ENCODE measurements at places on chromosomes 6 and 20.

DNA sequence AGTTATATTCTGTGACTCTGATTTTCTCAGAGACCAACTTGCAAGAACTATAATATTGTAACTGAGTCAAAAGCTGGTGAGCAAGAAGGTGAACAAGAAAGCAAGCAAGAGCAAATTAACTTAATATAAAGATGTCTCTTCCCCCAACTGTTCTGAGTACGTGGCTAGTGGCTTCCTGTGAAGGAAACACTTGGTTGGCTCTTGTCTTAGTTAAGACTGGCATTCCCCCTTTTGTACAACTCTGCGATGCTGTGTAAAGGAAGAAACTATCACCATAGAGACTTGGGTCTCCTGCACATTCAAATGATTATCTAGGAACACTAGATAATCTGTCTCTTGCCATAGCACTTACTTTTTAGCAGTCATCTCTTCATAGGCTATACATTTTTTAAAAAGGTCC, 47.3 kb upstream of the TNFAIP3 start:
- DNase-seq, result no peak

GRCh38 chr20:49851231-49851705, 38.6 kb downstream of the SLC9A8 start:
- no peak for DNase-seq

DNA sequence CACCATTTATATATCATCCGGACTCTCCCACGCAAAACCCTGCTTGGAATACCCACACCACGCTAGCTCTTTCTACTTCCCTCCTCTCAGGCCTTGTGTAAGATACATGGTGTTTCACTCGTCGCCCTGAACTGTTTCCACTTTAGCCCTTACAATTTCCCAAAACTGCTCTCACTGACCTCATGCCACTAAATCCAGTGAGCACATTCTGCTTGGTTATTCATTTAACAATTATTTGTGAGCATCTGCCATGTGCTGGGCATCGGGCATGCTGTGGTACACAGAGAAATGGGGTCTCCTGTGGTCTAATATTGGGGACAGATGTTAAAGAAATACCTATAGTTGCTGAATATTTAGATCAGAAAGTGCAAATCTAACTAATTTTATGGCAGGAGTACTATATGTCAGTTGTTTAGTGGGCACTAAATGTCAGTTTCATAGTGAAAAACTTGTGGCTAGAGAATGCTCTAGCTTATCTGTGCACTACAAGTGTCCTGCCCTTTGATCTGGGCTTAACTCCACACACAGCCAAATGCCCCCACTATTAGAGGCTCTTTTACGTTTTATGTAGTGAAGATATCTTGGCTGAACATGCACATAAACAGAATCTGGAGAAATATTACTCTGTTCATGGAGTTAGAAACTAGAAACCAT, 41.0 kb downstream of the PLEKHG1 start:
- DNase-seq, result no peak

DNA sequence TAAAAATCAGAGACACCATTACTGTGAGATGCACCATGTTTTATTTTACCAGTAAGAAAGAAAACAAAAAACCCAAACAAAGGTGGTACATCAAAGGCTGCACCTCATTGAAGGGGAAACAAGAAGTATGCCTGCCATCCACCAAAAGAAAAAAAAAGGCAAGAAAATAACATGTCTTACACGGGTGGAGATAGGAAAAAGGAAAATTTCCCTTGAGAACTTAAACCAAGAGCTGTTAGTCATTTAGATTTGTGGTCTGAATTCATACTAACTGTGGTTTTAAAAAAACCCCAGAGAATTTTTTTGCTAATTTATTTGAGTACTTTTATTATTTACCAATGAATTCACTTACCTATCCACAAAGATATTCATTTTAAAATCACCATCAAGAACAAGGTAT, 144.0 kb downstream of the LRRC1 start:
- no peak for DNase-seq

DNA sequence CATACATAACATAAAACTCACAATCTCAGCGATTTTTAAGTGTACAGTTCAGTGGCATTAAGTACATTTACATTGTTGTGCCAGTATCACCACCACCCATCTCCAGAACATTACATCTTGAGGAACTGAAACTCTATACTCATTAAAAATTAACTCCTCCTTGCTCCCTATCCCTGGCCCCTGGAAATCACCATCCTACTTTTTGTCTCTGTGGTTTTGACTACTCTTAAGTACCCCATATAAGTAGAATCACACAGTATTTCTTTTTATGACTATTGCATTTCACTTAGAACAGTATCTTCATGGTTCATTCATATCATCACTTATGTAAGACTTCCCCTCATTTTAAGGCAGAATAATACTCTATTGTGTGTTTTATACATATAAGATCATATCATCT, 1108.1 kb downstream of the GRIK2 start:
- DNase-seq, result no peak

DNA sequence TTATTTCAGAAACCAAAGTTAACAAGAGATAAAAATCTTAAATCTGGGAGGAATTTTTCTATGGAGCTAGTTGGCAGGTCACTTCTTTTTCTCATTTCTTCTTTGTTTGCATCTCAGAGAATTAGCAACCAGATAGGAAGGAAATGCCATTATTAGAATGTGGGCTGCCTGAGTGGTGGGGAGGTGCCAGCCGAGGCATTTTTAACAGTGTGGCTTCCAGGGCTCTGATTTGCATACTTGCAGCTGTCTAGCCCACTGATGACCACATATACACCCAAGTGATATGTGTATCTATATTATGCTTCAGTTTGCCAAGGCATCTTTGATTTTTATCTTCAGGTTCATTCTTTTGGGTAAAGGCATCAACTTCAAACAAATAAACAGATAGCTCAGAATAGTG, 206.7 kb downstream of the CLIC5 start:
- no peak for DNase-seq

DNA sequence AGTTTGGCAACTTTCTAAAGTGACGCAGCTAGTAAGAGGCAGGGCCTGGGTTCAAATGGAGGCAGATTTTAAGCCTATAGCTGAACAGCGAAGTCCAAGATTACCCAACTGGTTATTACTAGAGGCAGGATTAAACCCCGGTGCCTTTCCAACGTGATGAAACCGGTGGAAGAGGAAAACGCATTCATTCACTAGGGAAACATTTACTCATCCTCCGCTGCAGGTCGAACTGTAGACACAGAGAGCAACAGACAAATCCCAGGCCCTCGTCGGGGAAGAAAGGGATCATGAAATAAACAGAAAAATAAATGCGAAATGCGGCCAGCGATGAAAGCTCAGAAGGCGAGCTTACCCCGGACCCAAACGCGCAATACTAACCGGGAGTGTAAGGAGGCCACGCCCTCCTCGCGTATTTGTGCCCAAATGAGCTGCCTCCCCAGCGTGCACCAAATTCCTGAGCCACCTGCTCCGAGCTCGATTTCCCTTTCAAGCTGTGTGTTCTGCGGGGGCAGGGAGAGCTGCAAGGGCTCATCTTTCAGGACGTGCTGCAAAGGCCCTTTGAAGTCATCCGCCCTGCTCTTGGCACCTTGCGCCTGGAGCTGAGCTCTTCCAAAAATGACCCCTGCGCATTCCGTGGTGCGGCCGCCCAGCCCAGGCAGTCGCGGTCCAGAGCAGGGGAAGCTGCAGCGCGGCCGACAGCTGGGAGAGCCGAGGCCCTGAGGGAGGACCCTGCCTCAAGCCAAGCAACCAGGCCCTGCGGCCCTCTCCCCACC, 46.9 kb downstream of the PDYN start:
- no peak for DNase-seq

- DNase-seq, result peak; percentile 63
These were observed 372.7 kb downstream of the CDKAL1 start for GRCh38 chr6:20906945-20907344.

DNA sequence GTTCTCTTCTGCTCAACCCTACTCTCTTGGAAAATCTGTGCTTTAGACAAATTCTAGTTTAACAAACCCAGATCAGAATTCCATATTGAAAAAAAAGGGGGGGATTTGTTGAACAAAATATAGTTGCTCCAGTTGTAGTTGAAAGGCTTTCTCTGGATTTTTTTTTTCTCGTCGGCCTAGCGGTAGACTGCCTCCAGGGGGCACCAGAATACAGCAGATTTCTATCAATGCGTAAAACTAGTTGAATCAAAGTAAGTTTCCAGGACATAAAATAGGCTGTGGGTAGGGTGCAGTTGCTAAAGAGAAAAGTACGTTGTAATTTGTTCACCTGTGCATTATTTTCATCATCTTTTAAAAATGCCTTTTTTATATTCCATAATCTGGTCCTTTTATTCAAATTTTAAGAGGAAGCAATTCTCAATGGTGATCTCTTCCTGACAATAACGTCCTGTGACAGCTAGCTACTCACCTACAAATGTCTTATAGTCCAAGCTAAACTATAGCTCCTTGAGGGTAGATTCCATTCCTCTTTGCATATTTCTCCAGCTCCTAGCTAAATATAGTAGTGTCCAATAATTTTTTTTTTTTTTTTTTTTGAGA, 105.4 kb downstream of the PERP start:
- no peak for DNase-seq

DNA sequence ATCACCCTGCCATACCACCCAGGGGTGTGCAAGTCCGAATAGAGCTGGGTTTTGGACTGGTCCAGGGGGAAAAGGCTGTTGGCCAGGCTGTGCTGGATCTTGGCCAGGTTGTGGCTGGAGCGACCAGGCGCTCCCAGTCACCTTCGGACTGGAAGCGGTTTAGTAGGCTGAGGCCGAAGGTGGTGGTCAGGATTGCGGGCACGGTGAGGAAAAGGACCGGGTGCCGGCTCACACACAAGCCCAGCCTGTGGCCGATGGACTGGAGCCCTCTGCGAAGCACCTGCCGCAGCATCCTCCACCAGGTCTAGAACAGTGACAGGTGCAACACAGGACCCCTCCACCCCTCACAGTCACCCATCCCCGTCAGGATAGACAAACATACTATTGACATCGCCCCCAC, 590.6 kb upstream of the PTCHD4 start:
- DNase-seq, result no peak

DNA sequence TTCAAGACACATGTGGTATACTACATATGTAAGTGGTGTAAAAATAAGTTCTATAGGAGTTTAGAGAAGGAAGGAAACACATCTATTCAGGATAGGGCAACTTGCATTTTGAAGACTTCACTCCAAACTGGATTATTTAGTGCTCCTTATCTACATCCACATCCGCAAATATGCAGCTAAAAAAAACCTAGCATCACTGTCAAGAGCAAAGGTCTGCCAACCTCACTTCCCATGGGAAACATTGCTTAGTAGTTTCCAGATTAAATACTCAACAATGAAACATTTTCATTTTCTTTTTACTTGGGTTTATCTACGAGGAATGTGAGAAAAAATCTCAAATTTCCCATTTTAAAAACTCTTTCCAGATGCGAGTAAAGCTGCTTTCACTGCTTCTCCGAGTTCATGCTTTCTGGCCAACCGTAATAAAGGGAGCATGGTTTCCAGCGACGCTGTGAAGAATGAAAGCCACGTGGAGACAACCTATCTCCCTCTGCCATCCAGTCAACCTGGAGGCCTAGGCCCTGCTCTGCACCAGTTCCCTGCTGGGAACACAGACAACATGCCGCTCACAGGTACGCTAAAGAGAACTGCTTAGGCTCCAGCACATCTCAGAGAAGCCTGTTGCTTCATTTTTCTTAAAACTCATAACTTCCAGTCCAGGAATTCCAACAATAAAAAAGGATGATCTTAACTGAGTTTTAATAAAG, 48.2 kb downstream of the RFX6 start:
- DNase-seq, result peak; percentile 2

DNA sequence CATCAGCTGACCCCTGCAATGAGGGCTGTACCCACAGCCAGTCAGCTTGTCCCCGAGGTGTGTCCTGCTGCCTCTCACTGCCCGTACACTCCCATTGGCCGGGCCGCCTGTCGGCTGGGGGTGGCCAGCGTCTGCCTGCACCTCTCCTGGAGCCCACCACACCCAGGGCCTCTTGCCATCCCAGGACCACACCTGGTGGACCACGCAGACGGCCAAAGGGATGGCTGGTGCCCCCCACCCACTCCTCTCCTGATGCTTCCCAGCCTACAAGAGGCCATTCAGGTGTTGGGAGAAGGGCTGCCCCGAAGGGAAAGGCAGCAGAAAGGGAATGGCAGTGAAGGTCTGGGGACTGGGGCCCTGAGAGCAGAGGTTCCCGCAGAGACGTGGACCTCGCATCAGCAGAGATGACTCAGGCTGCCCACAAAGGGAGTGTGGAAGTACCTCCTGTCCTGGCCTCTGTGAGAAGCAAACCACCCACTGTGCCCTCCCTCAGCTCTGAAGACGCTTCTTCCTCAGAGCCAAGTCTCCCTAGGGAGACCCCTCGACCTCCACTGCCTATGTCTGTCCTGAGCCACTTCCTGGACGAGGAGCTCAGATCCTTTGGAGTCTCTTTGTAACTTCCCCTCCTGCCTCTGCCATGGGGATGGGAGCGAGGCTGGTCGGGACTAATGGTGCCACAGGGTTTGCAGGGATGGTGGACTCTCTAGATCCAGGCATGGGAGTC, 60.9 kb downstream of the PYGB start:
- no peak for DNase-seq

DNA sequence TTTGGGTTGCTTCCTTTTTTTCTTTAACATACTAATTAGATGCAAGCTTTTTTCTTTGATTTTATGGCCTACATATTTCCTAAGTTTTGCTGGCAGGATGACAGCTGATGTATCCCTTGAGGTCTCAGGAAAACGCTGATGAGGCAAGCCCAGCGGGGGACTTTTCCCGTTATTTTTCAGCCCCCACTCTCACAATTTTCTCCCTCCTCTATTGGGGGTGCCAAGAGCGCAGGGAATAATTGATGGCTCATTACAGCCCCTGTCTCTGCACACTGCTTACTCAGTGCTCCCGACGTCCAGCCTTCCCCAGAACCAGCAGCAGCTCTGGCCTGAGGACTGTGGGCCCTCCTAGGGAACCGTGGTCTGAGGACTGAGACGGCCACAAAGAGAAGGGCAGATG, 38.6 kb upstream of the VSTM2L start:
- peak; percentile 45 for DNase-seq

DNA sequence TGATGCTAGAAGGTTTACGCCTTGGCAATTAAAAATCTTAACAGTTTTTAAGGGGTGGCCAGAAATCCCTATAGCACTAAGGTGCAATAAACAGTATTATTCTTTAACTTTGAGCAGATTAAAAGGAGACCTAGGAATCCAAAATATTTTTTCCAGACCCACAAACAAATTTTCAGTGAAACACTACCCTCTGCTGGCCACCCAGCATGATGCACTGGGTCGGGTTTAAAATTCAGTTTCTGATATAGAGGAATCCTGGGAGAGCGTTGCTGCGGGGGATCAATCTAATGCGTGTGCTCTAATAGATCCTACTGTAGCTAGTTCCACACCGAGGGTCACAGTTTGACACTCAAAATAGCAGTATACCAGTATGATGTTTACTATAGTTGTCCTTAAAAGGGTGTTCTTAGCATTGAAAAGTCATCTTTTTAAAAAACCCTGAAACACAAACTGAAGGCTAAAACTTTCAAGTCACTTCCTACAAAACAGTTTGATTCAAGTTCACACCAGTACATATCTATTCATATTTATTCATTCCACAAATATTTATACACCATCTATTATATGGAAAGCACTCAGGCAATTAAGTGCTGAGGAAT, 10.2 kb downstream of the UBE3D start:
- no peak for DNase-seq

- no peak for DNase-seq
These were observed 12.7 kb downstream of the BFSP1 start for GRCh38 chr20:17518339-17519052.

- DNase-seq, result peak; percentile 76
These were observed at the start of gene ID1 for GRCh38 chr20:31605031-31605901. ID1 (plus strand) TSS chr20:31605289; CDS start chr20:31605388, 99 bp downstream.

Measured in fibroblast of skin of left biceps (primary cell).